ENCODE measurements at places on chromosomes 7 and 10. TPM values are rescaled to one million over a fixed set of nuclear protein-coding genes. Genes with fewer than 3 reads are reported as not detected.

Gene ZNF862
- 21.1 TPM for total RNA-seq

- DNase-seq = no peak
These were observed 9.9 kb downstream of the XPNPEP1 start for GRCh38 chr10:109913306-109913892.

- DNase-seq = no peak
These were observed 82.5 kb downstream of the CPVL start for GRCh38 chr7:29063872-29064271.

- no peak for DNase-seq
These were observed 32.5 kb upstream of the EIF4H start for GRCh38 chr7:74141705-74142104.

GRCh38 chr7:139118805-139119485, 9.4 kb upstream of the ZC3HAV1 start:
- peak; percentile 79 for DNase-seq

Measured in vagina (tissue), 2 donors.